ENCODE measurements at places on chromosomes 11 and 22. TPM values are rescaled to one million over a fixed set of nuclear protein-coding genes. Genes with fewer than 3 reads are reported as not detected.

Gene SMPD1
- polyA plus RNA-seq = 30.0 TPM

Gene GUCD1
- polyA plus RNA-seq = 38.5 TPM

Gene P2RY2
- not detected for polyA plus RNA-seq

Gene CYP2D6
- polyA plus RNA-seq = 11.5 TPM

Gene C11orf65
- polyA plus RNA-seq = 1.1 TPM

Gene FANCF
- polyA plus RNA-seq = 23.7 TPM

Gene KRTAP5-5
- not detected for polyA plus RNA-seq

Gene SCO2
- 9.6 TPM for polyA plus RNA-seq

Gene BLID
- polyA plus RNA-seq = not detected

Gene TRPC6
- 0.30 TPM for polyA plus RNA-seq
